ENCODE measurements at places on chromosomes 7 and 10.

- DNase-seq = no peak
These were observed 14.9 kb downstream of the BZW2 start for GRCh38 chr7:16660702-16661464.

GRCh38 chr7:106127984-106128780, 16.1 kb upstream of the SYPL1 start:
- no peak for DNase-seq

DNA sequence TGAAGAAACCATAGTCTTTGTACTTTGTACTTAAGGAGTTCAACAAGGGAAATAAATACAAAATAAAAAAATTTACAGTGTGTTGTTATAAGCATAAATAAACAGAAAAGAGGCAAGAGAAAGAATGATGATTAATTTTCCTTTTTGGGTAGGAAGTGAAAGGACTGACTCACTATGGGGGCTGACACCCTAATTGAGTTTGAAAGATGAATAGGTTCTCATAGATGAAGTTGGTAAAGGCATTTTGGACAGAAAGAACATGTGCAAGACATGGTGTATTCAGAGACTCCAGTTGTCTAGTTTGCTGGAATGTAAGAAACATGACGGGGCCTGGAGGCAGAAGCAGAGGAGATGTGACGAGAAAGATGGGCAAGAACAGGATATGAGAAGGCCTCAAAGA, 83.7 kb downstream of the VPS50 start:
- DNase-seq = no peak

GRCh38 chr10:62453274-62453673, 79.1 kb downstream of the ZNF365 start:
- DNase-seq = no peak

GRCh38 chr10:62815381-62816075, 638 bp downstream of the EGR2 start:
- DNase-seq = peak; percentile 21

DNA sequence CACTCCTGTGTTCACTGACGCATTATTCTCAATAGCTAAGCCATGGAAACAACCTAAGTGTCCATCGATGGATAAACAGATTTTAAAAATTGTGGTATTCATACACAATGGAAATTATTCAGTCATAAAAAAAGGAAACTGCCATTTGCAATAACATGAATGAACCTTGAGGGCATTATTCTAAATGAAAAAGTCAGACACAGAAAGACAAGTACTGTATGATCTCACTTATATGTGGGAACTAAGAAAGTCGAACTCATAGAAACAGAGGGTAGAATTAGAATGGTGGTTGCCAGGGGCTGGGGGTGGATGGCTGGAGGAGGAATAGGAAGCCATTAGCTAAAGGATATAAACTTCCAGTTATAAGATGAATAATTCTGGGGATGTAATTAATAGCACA, 71.8 kb downstream of the JAZF1 start:
- DNase-seq = no peak

GRCh38 chr7:140621401-140622021, 19.1 kb downstream of the DENND2A start:
- DNase-seq = no peak

DNA sequence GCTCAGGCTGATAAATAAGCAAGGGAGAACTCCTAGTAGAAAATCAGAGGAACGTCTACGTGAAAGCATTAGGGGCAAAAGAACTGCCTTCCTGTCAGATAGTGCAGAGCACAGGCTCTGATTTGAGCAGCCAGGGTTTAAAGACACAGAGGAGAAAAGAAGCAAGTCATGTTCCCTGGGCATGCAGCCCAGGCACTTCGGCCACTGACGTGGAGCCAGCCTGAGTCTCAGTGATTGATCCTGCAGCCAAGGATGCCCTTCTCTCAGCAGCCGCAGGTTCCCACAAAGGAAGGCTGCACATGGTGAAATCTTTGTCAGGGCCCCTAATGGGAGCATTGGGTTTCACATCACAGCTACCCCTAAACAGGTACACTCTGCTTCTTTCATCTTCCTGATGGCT, 161.7 kb upstream of the HPS1 start:
- no peak for DNase-seq

DNA sequence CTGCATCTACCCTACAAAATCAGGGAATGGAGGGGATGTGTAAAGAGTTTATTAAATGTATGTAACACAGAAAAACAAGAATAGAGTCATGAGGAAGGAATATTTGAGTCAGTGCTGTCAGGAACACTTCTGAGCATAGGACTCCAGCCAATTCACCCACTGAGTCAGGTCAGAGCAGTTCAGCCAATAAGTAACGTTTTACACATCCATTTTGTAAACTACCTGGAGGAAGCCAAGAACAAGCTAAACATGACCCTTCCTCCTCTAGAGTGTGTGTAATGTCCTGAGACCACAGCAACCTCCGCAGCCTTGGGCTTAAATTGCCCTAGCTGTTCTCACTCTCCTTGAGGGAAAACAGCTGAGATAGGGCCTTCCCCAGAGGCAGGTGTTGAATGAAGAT, 691.5 kb upstream of the LRRN3 start:
- no peak for DNase-seq

- no peak for DNase-seq
These were observed 11.4 kb downstream of the C10orf53 start for GRCh38 chr10:49690698-49691356.

GRCh38 chr7:101377189-101377736, 14.6 kb downstream of the COL26A1 start:
- no peak for DNase-seq

DNA sequence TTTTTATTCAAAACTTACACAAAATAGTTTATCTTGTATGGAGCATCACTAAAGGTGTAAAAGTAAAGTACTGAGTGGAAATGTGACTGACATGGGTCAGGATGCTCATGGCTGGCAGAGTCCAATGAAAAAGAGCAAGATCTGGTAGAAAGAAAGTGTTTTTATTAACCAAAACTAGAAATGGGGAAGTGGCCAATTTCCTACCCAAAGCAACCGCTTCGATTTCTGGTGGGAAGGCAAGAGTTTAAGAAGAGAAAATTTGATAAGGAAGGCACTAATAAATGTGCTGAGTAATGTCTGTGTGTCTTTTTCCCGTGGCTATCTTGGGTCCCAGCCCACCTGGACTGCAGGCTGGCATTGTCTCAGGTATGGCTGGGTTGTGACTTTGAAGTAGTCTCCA, 277.7 kb downstream of the ANKRD7 start:
- no peak for DNase-seq

GRCh38 chr7:1665549-1666316, 4.3 kb upstream of the ELFN1 start:
- no peak for DNase-seq

GRCh38 chr10:35992107-35992506, 350.0 kb upstream of the FZD8 start:
- DNase-seq = no peak

DNA sequence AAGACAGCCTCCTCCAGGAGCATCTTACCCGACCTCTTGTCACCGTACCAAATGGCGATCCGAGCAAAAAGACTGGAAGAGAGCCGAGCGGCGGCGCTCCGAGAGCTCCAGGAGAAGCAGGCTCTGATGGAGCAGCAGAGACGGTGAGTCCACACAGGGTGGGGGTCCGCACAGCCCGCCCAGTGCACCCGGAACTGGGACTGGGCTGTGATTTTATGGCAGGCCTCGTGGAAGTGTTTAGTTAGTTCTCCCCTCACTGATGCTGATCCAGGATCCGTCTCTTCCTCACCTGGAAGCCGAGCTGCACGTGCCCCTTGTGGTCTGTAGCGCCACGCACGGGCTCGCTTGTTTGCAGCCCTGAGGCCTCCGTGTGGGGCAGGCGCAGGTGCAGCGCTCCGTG, 19.6 kb downstream of the LRRC27 start:
- no peak for DNase-seq

DNA sequence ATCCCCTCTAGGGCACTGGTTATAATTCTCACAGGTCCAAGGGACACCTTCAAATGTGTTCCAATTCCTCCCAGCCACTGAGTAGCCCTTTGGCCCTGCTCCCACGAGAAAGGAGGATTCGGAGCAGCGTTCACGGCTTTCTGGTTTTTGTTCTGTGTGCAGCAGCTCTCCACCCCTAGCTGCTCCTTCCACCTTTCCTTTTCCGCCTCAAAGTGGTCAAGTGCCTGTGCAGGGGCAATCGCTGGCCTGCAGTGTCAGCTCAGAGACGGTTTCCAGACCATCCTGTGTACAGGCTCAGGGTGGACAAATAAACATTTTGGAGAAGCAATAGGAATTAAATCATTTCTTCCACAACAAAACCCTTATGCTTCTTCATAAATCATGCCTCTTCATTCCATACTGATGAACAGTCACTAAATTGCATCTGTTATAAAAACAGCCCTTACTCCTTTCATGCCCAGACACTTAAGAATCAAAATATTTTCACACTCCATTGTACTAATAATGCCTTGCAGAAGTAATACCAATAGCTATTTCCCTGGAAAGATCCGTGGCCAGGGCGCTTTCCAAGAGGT, 1.1 kb downstream of the KIAA1549 start:
- DNase-seq = no peak

DNA sequence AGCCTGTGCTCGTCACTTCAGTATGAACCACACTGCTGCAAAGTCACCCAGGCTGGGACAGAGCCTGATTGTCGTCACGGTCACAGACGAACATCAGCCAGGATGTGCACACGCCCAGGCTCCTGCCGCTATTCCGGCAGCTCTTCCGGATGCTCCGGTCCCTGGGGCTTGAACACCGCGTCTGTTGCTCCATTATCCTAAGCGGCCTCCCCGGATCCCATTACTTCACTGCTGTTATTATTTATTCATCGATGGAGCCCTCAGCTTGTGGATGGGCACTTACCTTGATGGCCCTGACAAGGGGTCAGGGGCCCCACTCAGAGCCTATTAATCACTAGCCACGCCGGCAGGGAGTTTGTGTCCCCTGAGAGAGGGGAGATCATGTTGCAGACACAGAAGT, 120.8 kb upstream of the PCBD1 start:
- no peak for DNase-seq

- DNase-seq = no peak
These were observed 5.6 kb upstream of the MTG1 start for GRCh38 chr10:133388236-133388972.

Measured in CD4-positive, alpha-beta T cell treated with Interleukin-6 for 4 hours (primary cell).